T47D (cell line): ENCODE measurements at places on chromosomes 7 and 10.

- DNase-seq = no peak
These were observed 122.6 kb downstream of the MARCHF5 start for GRCh38 chr10:92413519-92413918.

GRCh38 chr7:69374044-69374425 lies 224.2 kb upstream of the AUTS2 start:
- DNase-seq = no peak

- DNase-seq = no peak
These were observed 121.1 kb downstream of the C10orf90 start for GRCh38 chr10:126549344-126549743.

- DNase-seq = no peak
These were observed 196.7 kb downstream of the ANK3 start for GRCh38 chr10:60192946-60193345.

DNA sequence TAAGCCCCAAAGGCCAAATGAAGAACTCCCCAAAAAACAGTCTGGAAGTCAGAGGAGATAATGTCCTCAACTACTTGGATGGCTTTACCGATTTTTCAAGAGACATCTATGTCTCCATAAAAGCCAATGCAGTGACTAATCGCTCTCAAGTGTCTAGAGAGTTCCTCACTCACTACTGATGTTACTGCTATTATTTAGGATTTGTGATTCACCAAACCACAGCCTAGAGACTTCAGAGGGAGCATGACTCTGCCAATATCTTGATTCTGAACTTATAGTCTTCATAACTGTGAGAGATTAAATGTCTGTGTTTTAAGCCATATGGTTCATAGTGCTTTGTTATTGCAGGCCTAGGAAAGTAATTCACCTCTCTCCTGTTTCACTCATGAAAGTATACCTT lies 160.2 kb downstream of the IPMK start:
- no peak for DNase-seq

GRCh38 chr7:41882745-41883420 lies 180.0 kb upstream of the INHBA start:
- DNase-seq = no peak

GRCh38 chr10:118720685-118721538 lies 33.9 kb downstream of the CACUL1 start:
- peak; percentile 54 for DNase-seq

GRCh38 chr7:14931511-14932215 lies 29.1 kb upstream of the DGKB start:
- DNase-seq = no peak

DNA sequence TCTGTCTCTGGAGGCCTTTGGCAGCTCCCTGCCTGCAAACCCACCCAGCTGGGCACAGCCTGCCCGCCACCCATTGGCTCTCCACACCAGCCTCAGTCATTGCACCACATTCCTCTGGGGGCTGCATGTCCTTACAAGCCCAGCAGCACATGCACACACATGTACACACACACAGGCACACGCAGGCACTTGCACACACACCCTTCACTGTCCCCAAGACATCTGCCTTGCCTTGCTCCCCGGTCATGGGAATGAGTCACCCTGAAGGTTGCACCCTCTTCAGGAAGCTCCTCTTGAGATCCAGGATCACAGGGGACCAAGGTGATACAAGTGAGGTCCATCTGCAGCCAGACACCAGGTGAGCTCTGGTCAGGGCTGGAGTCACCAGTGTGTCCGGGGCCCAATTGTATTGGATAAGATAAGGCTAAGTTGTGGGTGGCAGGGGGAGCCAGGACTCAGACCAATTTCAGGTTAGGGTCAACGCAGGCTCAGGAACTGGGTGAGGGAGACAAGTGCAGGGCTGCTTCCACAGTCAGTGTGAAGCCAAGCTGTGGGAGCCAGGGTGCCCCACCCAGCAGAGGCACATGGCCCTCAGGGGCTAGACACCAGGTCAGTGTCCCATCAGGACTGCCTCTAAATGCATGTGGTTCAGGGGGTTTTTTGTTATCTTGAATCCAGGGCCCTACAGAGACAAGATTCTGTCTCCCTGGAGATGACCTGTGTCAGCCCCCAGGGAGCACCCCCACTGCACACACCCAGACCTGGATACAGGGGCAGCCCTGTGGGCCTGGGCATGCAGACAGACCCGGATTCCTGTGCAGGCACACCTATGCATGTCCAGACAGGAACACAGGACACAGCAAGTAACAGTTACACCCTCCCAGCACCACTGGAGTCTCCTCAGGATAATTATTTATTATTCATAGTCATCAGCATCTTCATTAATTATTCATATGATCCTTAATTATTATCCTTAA lies 33.8 kb downstream of the KCNH2 start:
- no peak for DNase-seq

DNA sequence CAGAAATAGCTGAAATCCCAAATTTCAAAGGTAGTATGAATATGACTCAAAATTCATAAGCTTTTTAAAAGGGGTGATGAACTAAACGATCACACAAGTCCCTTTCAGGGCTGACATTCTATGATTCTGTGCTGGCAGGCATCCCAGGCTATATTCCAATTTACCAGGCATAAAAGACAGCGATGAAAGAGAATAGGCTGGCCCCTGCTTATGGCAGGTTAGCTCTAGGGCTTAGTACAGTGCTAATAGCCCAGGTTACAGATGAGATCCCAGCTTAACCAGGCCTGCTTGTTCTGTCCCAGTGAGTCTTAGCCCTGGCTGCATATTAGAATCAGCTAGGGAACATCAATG lies 56.4 kb downstream of the CDHR3 start:
- no peak for DNase-seq

GRCh38 chr7:146768957-146769356 lies 652.4 kb downstream of the CNTNAP2 start:
- no peak for DNase-seq

DNA sequence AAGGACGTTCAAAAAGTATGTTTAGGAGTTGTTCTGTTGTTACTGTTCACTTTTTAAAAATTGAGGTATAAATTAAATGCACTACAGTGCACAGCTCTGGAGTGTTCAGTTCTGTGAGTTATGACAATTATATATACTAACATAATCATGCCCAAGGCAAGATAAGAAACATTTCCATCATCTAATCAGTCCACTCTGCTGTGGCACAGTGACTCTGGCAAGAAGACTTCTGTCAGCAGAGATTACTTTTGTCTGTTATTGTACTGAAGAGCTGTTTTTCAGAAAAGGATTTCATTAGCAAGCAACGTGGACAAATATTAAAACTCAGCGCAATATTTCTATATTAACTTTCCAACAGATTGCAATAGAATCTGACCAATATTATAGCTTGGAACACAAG lies 32.0 kb downstream of the ICA1 start:
- no peak for DNase-seq

GRCh38 chr10:43045631-43046287 lies 31.1 kb upstream of the RET start:
- DNase-seq = no peak

DNA sequence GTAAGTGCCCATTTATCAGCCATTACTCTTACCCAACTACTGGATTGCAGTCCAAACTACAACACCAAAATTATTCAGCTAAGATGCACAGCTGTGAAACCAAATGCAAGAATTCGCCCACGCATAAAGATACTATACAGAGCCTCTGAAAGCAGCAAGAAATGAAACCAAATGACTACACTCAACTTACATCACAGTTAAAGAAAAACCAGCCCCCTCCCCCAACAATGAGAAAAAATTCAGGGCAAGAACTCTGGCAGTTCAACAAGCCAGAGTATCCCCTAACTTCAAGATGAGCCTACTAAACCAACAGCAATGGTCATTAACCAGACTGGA lies 209.1 kb upstream of the VWC2 start:
- no peak for DNase-seq

DNA sequence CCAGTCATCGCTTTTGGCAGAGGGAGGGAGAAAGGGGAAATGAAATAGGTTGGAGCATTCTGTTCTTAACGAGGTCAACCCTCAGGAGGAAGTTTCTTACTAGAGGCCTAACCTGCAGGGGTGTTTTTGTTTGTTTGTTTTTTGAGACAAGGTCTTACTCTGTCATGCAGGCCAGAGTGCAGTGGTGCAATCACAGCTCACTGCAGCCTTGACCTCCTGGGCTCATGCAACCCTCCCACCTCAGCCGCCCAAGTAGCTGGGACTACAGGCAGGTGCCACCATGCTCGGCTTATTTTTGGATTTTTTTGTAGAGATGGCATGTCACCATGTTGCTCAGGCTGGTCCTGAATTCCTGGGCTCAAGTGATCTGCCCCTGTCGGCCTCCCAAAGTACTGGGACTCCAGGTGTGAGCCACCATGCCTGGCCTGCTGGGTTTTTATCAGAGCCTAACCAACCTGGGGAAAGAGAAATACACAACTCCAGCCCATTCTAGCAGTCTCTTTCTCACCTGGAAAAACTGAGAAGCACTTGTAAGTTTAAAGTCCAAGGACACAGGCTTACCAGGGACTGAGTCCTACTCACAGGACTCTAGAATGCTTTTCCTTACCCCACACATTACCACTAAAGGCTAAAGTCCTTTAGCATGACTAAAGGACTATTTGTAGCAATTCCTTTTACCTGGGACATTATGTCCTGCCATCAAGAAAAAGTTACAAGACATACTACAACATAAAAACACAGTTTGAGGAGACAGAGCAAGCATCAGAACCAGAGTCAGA lies 101.0 kb upstream of the EGFR start:
- no peak for DNase-seq

GRCh38 chr10:629186-629998 lies 60.1 kb downstream of the DIP2C start:
- DNase-seq = no peak

DNA sequence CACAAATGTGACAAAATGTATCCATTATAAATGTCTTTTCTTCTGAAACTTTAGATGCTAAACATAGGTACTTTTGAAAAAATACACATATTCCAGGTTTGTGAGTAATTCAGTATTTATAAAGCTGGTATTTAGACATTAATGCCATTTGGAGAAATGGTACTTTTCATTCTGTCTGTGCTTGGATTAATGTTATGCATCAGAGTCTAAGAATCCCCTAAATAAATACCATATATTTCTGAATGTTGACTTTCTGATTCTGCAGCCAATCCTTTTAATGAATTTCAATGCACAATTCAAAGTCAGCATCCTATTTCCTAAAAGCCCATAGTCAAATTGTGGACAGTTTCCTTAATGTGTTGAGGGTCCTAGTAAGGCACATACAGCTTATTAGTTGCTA lies 145.0 kb downstream of the DKK1 start:
- no peak for DNase-seq

DNA sequence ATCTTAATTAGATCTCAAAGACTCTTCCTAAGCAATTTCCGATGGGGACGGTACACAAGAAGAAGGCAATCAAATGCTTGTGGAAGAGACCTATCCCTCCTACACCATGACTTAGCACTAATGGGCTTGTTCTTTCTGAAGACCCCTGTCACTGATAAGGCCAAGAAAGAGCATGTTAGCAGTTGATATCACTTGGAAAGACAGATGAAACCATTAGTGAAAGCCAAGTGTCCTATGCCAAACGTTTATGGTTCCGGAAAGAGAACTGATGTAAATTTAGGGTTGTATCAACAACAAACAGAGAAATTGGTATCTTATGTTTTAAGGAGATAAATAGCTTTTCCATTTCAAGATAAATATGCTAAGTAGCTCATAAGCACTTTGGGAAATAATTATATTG lies 6.5 kb downstream of the UROS start:
- no peak for DNase-seq

GRCh38 chr7:141263508-141263907 lies 189.6 kb downstream of the TMEM178B start:
- no peak for DNase-seq

DNA sequence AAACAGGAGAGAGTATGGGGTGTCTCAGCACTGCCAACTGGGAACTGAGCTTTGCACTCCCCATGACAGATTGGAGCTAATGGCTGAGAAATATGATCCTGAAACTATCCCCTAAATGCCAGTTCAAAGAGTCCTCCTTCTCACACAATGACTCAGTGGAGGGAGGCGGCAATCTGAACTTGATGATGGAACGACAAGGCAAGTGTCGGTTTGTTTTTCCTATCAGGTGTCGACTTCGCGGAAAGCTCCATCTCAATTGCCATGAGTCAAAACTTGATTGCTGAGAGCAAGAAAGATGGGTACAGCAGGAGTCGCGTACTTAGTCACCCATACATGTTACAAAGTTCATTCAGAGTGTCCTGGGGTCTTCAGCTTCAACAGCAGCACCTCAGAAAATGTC lies 52.5 kb downstream of the NPY start:
- no peak for DNase-seq

- peak; percentile 49 for DNase-seq
These were observed 952 bp downstream of the DIP2C start for GRCh38 chr10:688312-689120.

GRCh38 chr10:1377231-1377630 lies 321.0 kb downstream of the WDR37 start:
- no peak for DNase-seq

GRCh38 chr7:55052741-55053427 lies 34.1 kb downstream of the EGFR start:
- DNase-seq = no peak

DNA sequence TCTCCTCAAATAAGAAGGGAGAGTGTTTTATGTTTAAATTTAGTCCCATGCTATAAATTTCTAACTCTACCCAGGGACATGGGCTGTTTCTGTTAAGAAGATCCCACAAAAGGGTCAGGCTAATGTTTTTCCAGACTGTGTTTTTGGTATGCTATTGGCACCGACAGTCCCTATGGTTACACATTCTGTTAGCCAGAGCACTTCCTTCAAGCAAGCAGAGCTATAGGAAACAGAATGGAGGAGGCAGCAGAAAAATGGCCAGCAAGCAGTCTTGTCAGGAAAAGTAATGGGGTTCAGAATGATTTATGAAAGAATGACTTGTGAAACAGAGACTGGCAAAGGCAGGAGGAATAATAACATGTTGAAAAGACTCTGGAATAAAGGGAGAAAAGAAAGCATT lies 44.8 kb upstream of the PHYHIPL start:
- no peak for DNase-seq

DNA sequence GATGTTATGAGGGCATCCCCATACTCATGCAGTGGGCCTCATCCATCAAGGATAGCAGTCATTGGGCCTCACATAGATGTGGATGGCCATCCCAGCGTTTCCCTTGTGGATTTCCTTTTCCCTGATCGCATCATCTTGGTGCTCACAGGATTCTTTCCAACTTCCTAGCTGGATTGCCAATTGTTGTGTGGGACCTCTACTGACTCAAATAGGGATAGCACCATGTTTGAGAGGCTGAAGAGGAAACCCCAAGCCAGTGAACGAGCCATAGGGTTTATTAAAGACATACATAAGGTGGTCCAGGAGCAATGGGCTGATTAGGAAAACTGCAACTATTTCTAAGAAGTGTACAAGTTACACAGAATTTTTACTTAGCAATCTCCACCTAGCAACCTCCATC lies 21.8 kb downstream of the ASZ1 start:
- peak; percentile 5 for DNase-seq

- DNase-seq = no peak
These were observed 961.0 kb downstream of the GATA3 start for GRCh38 chr10:9015447-9015846.
